ENCODE measurements at places on chromosomes 4 and X.

DNA sequence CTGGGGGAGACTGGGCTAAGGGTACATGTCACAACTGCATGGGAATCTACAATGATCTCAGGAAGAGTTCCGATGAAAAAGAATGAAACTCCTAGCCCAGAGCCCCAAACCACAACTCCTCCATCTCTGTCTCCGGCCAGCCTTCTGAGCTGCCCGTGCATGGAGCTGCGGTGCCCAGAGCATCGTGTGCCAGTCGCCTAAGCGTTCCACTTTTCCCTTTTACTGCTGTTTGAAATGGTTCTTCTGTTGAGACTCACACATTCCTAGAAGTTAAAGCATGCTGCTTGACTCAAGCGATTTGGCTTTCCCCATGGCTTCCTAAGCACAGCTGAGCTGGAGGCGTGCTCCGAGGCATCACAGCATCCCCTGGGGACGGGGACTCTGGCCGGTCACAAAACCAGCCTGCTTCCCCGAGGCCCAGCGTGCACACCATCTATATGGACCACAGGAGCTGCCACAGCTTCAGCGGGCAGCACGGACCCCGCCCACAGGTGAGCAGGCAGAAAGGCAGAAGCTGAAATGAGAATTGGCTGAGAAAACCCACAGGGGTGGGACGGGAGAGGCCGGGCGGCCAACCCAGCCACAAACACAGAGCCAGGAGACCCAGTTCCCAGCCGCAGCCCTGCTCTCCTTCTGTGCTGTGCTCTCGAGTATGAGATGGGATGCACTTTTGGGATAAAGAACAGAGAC is 5.0 kb downstream of the CCNQ start:
- no peak for DNase-seq

DNA sequence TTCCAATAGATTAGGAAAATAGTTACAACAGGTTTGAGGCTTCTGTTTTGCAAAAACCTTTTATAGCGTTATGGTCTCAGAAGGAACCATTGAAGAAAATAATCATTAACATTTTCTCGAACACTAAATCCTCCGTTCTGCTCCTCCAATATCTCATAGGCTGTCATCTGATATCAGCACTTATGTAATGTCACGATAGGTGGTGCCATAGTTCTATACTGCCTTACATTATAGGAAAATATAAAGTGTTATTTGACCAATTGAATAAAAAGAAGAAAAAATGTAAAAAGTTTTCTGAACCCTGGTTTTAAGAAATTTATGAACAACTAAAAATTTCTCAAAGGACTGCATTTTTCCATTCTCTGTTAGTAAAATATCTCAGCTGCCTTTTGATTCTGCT is 291.4 kb downstream of the RPA4 start:
- DNase-seq, result no peak

GRCh38 chr4:108783665-108784463 is 21.0 kb upstream of the ETNPPL start:
- DNase-seq, result no peak

GRCh38 chr4:188824553-188824952 is 685.3 kb downstream of the TRIML1 start:
- DNase-seq, result no peak

DNA sequence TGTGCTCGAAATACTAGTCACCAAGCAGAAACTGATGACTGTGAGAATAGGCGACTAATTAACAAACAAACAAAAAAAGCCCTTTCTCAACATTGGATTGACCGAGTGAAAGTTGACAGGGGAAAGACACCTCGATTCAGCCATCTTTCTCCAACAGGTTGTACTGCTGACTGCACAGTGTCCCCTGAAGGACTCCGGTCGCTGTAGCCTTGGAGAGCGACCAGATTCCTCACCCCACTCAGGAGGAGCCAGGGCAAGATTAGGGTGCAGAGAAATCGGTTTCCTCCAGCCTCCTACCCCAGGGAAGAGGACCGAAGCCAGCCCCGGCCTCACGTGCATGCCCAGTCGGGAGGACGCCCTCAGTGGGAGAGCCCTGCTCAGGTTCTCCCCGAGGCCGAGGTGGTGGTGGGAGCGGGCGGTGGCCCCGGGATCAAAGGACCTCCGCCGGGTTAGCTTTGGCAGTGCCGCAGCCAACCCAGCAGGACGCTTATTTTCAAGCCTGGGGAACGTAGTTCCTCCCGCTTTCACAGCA is 1.1 kb upstream of the RAP1GDS1 start:
- DNase-seq, result no peak

DNA sequence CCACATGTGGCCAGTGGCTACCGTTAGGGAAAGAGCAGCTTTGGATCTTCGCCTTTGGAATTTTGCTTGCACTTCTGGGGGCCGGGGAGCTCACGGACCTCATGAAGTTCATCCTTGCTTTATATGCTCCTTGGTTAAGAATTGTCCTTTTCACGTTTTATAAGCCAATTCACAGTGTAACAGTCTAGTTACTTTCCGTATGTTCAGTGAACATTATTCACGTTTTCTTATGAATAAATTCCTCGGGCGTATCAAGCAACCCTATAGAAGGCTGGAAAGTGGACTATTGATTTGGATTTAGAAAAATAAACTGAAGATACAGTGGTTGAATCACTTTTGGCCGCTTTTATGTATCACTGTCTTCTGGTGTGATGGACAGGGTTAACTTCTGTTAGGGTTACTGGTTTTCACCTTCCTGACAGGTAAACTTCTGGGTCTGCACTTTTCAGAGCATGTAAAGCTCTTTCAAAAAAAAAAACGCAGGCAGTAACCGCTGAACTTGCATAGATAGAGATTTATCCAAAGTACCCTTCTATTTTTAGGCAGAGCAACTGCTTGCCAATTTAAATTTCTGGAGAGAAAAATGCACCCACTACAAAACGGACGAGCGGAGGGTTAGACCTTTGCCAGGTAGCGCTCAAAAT is 569 bp upstream of the PDLIM5 start:
- DNase-seq, result no peak

Measured in activated CD4-positive, alpha-beta T cell treated with anti-CD3 and anti-CD28 coated beads, Interleukin-2, amount 50 U/mL, for 24 hours (primary cell).